CD4-positive, alpha-beta T cell (primary cell): ENCODE measurements at places on chromosomes 6 and 20.

DNA sequence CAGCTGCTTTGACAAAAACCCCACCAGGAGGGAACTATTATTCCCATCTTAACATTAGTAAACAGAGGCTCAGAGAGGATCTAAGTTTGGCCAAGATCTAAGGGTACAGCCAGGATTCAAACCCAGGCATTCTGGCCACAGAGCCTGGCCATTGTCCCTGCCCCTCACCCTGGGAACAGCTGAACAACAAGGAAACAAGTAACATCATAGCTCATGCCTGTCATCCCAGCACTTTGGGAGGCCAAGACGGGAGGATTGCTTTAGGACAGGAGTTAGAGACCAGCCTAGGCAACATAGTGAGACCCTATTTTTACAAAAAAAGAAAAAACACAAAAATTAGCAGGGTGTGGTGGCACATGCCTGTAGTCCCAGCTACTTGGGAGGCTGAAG, 27.5 kb downstream of the TOX2 start:
- H3K4me1 ChIP-seq, result peaks cover 77% of the 10 kb centered on the region
- no peak overlapping the region for H3K27ac ChIP-seq
- H3K36me3 ChIP-seq, result no peaks in the 10 kb centered on the region
- DNase-seq, result no peak

DNA sequence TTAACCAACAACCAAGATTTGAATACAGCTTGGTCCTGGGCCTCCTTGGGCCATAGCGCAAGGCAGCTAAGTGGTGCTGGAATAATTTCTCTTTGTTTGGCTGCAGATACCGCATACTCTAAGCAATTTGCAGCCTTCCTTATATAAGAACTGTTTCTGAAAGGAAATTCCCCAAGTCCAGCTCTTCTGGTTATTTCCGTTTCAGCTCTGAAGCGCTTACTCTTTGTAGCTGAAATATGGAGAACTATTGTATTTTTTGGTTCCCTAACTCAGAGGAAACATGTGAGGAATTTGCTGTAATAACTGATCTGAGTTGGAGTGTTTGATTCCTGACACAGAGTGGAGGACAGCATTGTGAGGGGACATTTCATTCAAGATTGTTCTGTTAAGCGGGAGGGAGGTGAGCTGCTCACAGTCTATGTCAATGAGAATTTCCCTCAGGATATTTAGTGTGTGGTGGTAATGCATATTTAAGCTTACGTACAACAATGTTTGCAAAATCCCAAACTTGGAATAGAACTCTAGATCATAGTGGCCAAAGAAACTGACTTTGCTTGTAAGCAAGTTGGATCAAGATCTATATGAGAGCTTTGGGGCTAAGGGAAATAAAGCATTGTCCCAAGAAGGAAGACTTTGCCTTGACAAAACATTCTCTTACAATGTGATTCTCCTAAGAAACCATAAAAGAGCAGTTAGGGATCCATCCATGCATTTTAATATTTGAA, 576.6 kb upstream of the FLRT3 start:
- H3K4me3 ChIP-seq, result no peak overlapping the region
- no peaks in the 10 kb centered on the region for H3K27me3 ChIP-seq
- H3K36me3 ChIP-seq, result no peaks in the 10 kb centered on the region
- no peak for DNase-seq

- no peak overlapping the region for H3K4me3 ChIP-seq
- no peak overlapping the region for H3K27ac ChIP-seq
- H3K36me3 ChIP-seq, result no peaks in the 10 kb centered on the region
- no peak for DNase-seq
- no peaks in the 10 kb centered on the region for H3K27me3 ChIP-seq
- H3K4me1 ChIP-seq, result no peaks in the 10 kb centered on the region
Measured at GRCh38 chr6:3305216-3305565, 46.4 kb downstream of the PSMG4 start.

GRCh38 chr6:56936466-56936865, 18.4 kb upstream of the BEND6 start:
- no peaks in the 10 kb centered on the region for H3K36me3 ChIP-seq
- H3K27me3 ChIP-seq, result peaks cover 2% of the 10 kb centered on the region
- H3K4me3 ChIP-seq, result no peak overlapping the region
- H3K27ac ChIP-seq, result no peak overlapping the region
- DNase-seq, result no peak

GRCh38 chr6:25769983-25770382, 15.4 kb downstream of the SLC17A4 start:
- H3K4me3 ChIP-seq, result no peak overlapping the region
- H3K27ac ChIP-seq, result no peak overlapping the region
- no peaks in the 10 kb centered on the region for H3K36me3 ChIP-seq
- no peaks in the 10 kb centered on the region for H3K4me1 ChIP-seq
- H3K27me3 ChIP-seq, result no peaks in the 10 kb centered on the region

DNA sequence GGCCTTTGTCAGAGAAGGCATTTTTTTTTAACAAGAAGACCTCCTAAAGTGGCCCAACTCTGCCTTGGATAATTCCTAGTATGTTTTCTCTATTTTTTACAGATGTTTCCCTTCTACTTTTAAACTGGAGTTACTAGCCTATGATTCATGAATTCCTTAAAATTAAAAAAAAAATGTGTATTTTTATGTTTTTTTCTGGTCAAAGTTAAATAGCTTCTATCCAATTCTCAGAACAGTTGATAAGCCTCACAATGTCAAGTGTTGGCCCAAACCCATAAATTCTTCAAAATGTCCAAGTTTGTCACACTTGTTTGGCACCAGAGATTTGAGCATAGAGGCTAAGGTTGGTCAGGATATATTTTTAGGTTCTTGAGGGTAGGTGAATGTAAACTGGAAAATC, 64.0 kb downstream of the JAG1 start:
- H3K4me1 ChIP-seq, result no peaks in the 10 kb centered on the region
- DNase-seq, result no peak

- peaks cover 14% of the 10 kb centered on the region for H3K4me1 ChIP-seq
- H3K36me3 ChIP-seq, result no peaks in the 10 kb centered on the region
- H3K27ac ChIP-seq, result no peak overlapping the region
- H3K4me3 ChIP-seq, result no peak overlapping the region
- H3K27me3 ChIP-seq, result no peaks in the 10 kb centered on the region
Measured at GRCh38 chr6:169556758-169557548, 144.9 kb downstream of the WDR27 start.

DNA sequence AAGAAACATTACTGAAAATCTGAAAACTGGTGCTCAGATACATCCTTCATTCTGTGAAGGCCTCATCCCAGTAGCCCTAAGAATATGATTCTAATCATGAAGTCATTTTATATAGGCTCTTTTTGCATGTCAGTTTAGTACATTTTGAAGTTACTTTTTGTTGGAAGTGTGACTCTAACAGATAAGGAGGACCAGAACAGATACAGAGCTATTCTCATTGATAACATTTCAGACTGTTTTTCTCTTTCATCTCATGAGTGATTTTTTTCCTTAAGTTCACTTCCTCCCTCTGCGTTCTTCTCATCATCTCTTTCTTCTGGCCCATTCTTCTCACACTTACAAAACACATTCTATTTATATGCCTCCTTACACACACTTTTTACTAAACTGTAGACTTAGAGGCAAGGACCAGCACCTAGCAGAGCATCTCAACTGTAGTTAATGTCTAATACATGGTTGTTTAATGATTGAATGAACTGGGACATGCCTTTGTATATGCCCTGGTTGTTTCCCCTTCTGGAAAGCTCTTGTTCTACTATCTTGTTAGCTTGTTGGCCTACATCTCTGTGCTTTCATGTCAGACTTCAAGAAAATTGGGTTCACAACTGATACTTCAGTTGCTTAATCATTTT, 8.7 kb downstream of the CTNNBL1 start:
- DNase-seq, result no peak
- H3K4me3 ChIP-seq, result no peak overlapping the region
- H3K27me3 ChIP-seq, result no peaks in the 10 kb centered on the region
- H3K27ac ChIP-seq, result no peak overlapping the region

GRCh38 chr6:123810214-123810613, 6.5 kb downstream of the NKAIN2 start:
- no peak for DNase-seq
- no peak overlapping the region for H3K27ac ChIP-seq
- no peak overlapping the region for H3K4me3 ChIP-seq
- no peaks in the 10 kb centered on the region for H3K36me3 ChIP-seq
- peaks cover 14% of the 10 kb centered on the region for H3K27me3 ChIP-seq

GRCh38 chr6:136773473-136773796, 18.8 kb downstream of the MAP3K5 start:
- DNase-seq, result no peak
- no peak overlapping the region for H3K27ac ChIP-seq
- no peaks in the 10 kb centered on the region for H3K27me3 ChIP-seq
- no peaks in the 10 kb centered on the region for H3K36me3 ChIP-seq

GRCh38 chr6:3913958-3914337, 64.8 kb downstream of the FAM50B start:
- no peaks in the 10 kb centered on the region for H3K36me3 ChIP-seq
- no peak for DNase-seq
- peaks cover 28% of the 10 kb centered on the region for H3K27me3 ChIP-seq
- no peak overlapping the region for H3K27ac ChIP-seq
- no peak overlapping the region for H3K4me3 ChIP-seq

DNA sequence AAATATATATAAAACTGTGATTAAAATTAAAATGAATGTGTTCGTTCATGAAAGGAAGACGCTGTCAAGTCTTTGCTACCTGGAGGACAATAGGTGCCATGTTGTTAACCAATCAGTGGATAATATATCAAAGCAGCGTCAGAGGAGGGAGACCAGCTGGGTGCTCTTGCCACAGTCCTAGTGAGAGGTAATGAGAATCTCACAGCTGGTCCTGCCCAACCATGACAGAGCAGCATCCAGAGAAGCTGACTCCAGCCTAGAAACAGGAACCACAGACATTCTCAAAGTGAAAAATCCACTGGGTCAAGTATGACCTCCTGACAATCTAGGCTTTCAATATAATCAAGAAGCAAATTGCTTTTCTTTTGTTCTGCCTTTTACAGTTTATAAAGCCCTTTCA, 94.5 kb upstream of the LRFN2 start:
- no peak overlapping the region for H3K27ac ChIP-seq
- no peaks in the 10 kb centered on the region for H3K4me1 ChIP-seq
- H3K4me3 ChIP-seq, result no peak overlapping the region
- no peaks in the 10 kb centered on the region for H3K36me3 ChIP-seq
- DNase-seq, result no peak
- H3K27me3 ChIP-seq, result no peaks in the 10 kb centered on the region

GRCh38 chr6:13617066-13617465, 1.9 kb downstream of the NOL7 start:
- no peak overlapping the region for H3K27ac ChIP-seq
- no peak for DNase-seq
- H3K4me3 ChIP-seq, result no peak overlapping the region
- no peaks in the 10 kb centered on the region for H3K27me3 ChIP-seq
- H3K4me1 ChIP-seq, result peaks cover 26% of the 10 kb centered on the region

DNA sequence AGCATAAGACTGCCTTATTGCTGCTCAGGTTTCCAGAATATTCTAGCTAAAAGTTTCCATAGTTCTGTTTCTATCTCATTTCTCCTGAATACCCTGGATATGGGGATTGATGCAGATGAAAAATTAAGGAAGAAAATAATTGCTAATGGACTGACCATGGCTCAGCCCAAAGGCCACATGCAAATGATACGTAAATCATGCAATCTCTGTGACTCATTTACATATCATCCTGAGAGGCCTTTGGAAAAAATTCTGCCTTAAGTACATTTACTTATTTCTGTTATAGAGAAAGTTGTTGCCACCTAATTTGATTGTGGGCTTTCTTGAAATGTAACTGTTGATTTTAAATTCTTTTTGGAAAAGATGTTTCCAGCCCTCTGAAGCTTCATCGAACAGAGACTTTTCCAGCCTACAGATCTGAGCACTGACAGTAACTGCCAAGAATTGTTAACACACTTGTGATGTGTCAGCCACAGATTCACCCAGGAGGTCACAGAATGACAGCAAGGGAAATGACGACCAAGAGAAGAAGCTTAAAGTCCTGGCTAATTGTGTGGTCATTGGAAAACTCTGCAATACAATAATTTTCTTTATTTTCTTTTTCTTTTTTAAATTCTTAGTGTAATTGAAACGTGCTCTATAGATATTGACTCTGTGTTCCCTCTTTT, 174.8 kb downstream of the DOK5 start:
- no peak overlapping the region for H3K27ac ChIP-seq
- no peaks in the 10 kb centered on the region for H3K36me3 ChIP-seq
- H3K27me3 ChIP-seq, result no peaks in the 10 kb centered on the region
- no peak for DNase-seq
- H3K4me3 ChIP-seq, result no peak overlapping the region

GRCh38 chr6:72703093-72703492, 81.2 kb downstream of the KCNQ5 start:
- H3K36me3 ChIP-seq, result no peaks in the 10 kb centered on the region
- H3K27me3 ChIP-seq, result no peaks in the 10 kb centered on the region
- DNase-seq, result no peak
- H3K4me1 ChIP-seq, result no peaks in the 10 kb centered on the region
- H3K27ac ChIP-seq, result no peak overlapping the region

GRCh38 chr6:101379926-101380325, 13.6 kb upstream of the GRIK2 start:
- H3K27me3 ChIP-seq, result no peaks in the 10 kb centered on the region
- H3K27ac ChIP-seq, result no peak overlapping the region
- H3K4me3 ChIP-seq, result no peak overlapping the region
- H3K4me1 ChIP-seq, result no peaks in the 10 kb centered on the region
- H3K36me3 ChIP-seq, result no peaks in the 10 kb centered on the region

- no peak overlapping the region for H3K27ac ChIP-seq
- no peaks in the 10 kb centered on the region for H3K4me1 ChIP-seq
- no peak overlapping the region for H3K4me3 ChIP-seq
- no peaks in the 10 kb centered on the region for H3K27me3 ChIP-seq
- DNase-seq, result no peak
Measured at GRCh38 chr6:9116026-9116425, 680.7 kb upstream of the SLC35B3 start.

DNA sequence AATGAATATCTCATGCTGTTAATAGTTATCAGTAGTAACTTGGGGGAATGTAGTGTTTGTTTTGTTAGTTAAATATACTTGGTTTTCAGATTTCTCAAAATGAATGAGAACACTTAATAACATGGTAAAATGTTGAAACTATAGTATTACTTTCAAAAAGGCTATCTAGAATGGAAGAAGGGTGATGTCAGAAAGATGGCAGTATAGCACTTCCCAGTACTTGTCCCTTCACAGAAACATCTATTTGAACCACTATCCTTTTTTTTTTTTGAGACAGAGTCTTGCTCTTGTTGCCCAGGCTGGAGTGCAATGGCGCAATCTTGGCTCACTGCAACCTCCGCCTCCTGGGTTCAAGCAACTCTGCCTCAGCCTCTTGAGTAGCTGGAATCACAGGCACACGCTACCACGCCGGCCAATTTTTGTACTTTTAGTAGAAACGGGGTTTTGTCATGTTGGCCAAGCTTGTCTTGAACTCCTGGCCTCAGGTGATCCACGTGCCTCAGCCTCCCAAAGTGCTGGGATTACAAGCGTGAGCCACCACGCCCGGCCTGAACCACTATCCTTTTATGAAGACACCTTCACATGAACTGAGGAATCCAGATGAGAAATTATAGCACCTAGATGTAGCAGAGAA, 4.7 kb upstream of the ECHDC1 start:
- no peaks in the 10 kb centered on the region for H3K27me3 ChIP-seq
- H3K4me3 ChIP-seq, result no peak overlapping the region
- no peaks in the 10 kb centered on the region for H3K36me3 ChIP-seq

- H3K4me1 ChIP-seq, result peaks cover 5% of the 10 kb centered on the region
- DNase-seq, result no peak
- H3K27ac ChIP-seq, result no peak overlapping the region
- H3K27me3 ChIP-seq, result no peaks in the 10 kb centered on the region
Measured at GRCh38 chr6:157143171-157143889, 180.0 kb downstream of the TMEM242 start.
